ENCODE measurements at places on chromosomes 16 and 17.

GRCh38 chr16:72983241-72983640 lies 64.7 kb downstream of the ZFHX3 start:
- no peak for DNase-seq

DNA sequence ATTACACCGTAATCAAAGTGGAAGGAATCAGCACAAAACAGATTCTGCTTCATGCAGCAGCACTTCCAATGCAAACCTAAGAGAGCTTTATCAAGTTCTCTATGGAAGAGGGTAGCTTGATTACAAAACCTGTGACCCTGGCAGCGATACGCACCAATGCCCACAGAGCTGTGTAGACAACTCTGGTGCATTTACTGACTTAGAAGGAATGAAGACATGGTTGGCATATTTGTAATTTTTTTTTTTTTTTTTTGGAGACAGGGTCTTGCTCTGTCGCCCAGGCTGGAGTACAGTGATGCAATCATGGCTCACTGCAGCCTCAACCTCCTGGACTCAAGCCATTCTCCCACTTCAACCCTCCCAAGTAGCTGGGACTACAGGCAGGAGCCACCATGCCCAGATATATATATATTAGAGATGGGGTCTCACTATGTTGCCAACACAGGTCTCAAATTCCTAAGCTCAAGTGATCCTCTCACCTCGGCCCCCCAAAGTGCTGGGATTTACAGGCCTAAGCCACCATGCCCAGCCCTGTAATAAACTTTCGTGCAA lies 49.4 kb downstream of the XPO6 start:
- no peak for DNase-seq

- DNase-seq, result no peak
Measured at GRCh38 chr16:72877374-72878028, 170.4 kb downstream of the ZFHX3 start.

GRCh38 chr16:66166490-66166889 lies 200.0 kb upstream of the CDH5 start:
- DNase-seq, result no peak

GRCh38 chr16:19680881-19681340 lies 37.1 kb downstream of the KNOP1 start:
- DNase-seq, result no peak

DNA sequence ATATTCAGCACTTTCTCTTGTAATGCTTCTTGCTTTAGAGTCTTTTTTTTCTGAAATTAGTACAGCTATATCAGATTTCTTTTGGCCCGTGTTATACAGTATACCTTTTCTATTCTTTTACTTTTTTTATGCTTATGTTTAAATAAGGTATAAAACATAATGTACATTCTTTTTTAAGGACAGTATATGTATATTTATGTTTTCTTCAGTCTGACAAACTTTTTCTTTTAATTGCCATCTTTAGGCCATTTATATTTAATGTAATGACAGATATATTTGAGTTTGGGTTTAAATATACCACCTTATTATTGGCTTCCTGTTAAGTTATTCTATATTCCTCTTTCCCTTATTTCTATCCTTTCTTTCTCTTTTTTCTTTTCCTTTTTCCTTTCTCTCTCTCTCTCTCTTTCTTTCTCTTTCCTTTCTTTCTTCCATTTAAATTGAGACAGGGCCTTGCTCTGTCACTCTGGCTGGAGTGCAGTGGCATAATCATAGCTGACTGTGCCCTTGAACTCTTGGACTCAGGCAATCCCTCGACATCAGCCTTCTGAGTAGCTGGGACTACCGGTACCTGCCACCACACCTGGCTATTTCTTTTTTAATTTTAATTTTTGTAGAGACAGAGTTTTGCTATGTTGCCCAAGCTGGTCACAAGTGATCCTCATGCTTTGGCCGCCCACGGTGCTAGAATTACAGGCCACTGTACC lies 61.7 kb downstream of the WWOX start:
- DNase-seq, result no peak

GRCh38 chr16:84670063-84670462 lies 21.8 kb downstream of the KLHL36 start:
- DNase-seq, result no peak

GRCh38 chr16:51166541-51166940 lies 15.5 kb upstream of the SALL1 start:
- DNase-seq, result no peak

DNA sequence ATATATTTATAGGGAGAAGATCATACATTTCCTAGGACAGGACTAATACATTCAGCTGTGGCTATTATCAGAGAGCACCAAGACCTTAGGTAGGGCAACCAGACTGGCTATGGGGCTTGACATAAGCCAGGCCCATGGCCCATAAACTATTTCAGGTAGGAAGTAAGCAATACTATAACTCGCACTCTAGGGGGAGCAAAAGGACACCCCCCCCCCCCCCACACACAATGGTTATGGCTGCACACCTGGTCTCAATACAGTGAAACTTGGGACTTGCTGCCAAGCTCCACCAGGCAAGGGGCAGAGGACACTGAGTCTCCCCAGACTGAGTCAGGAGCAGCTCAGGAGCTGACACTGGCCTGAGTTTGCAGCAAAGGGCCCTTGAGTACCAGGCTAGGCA lies 348.9 kb upstream of the ASIC2 start:
- no peak for DNase-seq

DNA sequence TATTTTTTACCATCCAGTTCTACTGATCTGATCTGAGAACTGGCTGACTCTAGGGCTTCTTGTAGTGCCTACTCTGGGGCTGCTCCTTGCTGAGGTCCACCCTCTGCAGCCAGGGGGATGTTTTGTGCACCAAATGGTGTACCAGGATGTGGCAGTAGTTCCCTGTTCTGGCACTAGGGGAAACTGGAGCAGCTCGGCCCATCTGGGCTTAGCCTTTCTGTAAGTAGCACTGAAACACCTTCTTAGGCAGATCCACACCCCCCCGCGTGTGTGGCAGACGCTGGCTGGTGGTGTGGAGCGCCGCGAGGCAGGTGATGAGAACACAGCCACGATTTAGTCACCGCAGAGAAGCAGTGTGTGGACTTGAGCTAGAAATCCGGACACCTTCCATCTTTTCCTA lies 17.0 kb downstream of the DUSP14 start:
- DNase-seq, result no peak

DNA sequence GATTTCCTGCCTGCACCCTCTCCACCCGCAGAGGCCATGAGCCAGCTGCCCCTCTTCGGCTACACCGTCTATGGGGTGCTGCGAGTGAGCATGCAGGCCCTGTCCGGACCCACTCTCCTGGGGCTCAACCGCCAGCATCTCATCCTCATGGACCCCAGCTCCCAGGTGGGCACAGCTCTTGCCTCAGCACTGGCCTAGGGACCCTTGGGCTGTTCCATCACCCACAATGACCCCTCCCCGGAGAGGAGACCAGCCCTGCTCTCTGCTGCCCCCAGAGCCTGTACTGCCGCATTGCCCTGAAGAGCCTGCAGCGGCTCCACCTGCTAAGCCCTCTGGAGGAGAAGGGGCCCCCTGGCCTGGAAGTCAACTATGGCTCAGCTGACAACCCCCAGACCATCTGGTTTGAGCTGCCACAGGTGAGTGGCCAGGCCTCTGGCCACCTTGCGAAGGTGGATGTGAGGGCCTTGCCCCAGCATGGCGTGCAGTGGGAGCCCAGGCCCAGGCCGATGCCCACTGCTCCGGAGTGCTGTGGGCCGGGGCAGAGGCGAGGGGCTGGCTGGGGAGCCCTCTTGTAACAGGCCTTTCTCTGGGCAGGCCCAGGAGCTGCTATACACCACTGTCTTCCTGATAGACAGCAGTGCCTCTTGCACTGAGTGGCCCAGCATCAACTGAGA lies 7.3 kb upstream of the SMIM5 start:
- DNase-seq, result no peak

GRCh38 chr17:69388822-69389442 lies 25.6 kb upstream of the MAP2K6 start:
- DNase-seq, result no peak

DNA sequence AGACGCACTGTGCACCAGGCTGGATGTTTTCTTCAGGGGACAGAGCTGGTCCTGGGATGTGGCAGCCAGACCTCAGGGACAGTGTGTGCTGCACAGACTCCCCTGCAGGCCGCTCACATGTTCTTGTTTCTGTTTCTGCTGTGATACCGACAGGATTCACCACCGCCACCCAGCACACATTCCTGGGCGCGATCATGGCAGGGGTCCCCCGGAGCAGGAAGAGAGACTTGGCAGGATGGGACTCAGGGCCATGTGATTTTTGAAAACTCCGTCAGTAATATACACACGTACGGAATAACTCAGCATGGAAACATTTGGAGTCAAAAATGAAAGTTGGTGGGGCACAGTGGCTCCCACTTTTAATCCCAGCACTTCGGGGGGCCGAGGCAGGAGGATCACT lies 79.0 kb downstream of the HAPSTR1 start:
- DNase-seq, result no peak

DNA sequence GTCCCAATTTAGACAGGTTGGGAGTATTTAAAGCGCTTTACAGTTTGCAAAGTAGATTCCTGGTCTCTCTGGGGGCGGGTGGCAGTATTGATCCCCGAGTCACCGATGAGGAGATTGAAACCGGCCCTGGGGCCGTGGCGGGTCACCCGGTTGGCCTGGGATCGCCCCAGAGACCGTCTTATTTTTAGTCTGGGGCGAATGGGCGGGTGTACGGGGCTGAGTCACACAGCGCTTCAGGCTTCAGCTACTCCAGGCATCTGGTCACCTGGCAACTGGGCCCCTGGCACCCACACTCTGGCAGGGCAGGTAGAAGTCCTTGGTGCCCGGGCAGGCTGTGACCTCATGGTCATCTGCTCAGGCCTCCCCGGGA lies 669 bp downstream of the MIEF2 start:
- DNase-seq, result peak; percentile 44

DNA sequence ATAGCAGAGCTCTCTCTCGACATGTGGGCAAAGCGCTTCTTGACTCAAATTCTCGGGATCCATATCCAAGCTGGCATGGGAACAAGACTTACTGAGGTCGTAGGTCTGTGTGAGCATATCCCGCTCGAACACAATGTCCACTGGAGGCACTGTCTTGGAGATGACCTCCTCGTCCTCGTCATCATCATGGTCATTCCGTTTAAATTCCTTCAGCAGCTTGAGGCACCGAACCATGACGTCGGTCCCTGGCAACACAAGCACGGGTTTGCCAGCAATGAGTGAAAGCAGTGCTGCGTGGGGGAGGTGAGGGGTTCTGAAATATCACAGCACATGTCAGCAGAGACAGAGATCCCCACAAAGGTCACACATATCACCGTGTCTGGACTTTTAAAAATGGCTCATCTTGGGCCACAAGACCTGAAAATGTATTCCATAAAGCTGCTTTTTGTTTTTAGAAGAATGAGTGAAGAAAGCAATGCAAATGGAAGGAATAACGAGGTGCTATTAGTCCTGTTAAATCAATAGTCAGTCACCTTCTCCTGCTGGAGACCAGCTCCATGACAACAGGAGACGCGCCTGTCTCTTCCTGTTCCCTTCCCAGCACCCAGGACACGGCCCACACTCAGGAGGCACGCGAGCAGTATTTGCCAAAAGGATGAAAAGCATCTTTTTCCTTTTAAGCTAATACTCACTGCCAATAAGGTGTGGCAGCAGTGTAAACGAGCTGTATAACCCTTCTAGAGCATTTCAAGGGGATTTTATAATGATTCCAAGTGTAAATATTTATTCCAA lies 37.9 kb downstream of the GTF3C1 start:
- no peak for DNase-seq

GRCh38 chr16:9136596-9136995 lies 45.2 kb downstream of the HAPSTR1 start:
- no peak for DNase-seq

DNA sequence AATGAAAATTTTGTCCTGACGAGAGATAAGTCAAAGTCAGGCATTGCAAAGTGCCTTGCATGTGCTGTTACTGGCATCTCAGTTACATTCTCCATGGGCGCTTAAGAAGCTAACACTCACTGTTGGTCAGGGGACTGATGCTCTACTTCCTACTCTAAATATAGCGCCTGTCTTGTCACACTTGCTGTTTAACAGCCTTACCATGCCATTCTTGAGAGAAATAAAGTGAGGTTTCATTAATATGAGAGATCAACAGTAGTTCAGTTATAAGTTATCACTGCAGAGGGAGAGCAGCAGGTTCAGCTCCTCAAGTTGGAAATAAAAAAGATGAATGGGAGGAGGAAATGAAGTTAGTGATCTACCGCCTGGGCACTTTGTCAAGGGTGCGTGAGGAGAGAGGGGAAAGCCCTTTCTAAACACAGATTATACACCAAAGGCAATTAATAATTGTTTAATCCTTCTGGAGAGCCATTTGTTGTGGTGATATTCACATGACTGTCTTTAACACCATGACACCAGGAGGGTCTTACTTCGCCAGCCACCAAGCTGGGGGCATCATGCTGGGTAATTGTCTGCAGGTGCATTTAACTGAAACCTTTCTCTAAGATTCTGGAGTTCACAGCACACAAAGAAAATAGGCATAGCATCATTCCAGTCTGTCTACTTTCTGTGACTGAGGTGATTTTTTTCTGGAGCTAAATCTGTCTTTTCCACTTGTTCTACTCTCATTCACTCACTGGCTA lies 568.7 kb upstream of the HSBP1 start:
- no peak for DNase-seq

GRCh38 chr17:82655038-82655479 lies 6.8 kb upstream of the WDR45B start:
- no peak for DNase-seq

- no peak for DNase-seq
Measured at GRCh38 chr16:67833030-67833414, 9.1 kb upstream of the THAP11 start.

DNA sequence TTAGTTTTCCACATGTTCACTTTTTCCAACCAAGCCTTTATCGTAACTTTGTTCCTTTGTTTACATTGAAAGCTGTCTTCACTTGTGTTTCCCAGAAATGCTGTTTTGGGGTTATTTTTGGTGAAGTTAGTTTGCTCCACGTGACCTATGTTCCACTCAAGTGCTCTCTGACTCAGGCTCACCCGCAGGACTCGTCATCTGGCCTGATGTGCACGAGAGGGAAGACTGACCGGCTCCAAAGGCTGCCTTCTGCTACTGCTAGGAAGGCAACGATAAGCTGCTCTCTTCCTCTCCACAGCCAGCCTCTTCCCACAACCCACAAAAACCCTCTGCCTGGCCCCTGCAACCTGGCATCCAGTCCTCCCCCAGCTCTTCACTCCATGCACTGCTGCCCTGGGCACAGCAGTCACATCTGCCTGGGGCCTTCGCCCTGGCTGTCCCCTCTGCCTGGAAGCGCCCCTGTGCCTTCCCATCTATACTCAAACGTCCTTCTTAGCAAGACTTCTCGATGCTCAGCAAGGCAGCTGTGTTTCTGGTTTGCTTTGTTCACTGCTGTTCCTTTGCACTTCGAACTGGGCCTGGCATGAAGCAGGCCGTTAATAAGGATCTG lies 28.0 kb downstream of the ZCCHC14 start:
- DNase-seq, result peak; percentile 62

- DNase-seq, result peak; percentile 39
Measured at GRCh38 chr17:1627182-1627981, 1.3 kb downstream of the SLC43A2 start.

DNA sequence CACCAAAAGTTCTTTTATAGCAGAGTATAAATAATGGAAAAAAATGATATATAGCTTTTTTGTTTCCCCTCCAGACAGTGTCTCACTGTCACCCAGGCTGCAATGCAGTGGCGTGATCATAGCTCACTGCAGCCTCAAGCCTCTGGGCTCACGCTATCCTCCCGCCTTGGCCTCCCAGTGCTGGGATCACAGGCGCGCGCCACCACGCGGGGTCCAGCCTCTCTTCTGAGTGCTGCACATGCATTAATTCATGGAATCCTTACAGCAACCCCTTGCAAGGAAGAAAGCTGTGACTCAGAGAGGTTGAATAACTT lies 18.0 kb upstream of the ZNF629 start:
- DNase-seq, result no peak
